ENCODE measurements at places on chromosomes 5 and 9.

DNA sequence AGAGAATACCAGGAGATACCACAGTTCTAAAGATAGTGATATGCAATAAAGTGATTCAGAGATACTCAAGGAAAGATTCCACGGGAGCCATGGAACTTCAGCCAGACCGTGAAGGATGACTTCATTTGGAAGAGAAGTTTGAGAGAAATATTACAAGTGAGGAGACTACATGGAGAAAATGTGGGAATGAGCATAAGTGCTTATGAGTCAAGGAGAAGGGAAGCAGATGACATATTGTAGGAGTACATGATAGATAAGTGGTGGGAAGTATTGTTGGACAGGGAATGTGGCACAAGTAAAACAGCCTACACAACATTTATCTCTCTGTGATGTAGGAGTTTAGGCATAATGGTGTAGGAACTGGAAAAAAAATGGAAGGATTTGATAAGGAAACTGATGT lies 122.1 kb upstream of the FBXL17 start:
- no peak for DNase-seq

DNA sequence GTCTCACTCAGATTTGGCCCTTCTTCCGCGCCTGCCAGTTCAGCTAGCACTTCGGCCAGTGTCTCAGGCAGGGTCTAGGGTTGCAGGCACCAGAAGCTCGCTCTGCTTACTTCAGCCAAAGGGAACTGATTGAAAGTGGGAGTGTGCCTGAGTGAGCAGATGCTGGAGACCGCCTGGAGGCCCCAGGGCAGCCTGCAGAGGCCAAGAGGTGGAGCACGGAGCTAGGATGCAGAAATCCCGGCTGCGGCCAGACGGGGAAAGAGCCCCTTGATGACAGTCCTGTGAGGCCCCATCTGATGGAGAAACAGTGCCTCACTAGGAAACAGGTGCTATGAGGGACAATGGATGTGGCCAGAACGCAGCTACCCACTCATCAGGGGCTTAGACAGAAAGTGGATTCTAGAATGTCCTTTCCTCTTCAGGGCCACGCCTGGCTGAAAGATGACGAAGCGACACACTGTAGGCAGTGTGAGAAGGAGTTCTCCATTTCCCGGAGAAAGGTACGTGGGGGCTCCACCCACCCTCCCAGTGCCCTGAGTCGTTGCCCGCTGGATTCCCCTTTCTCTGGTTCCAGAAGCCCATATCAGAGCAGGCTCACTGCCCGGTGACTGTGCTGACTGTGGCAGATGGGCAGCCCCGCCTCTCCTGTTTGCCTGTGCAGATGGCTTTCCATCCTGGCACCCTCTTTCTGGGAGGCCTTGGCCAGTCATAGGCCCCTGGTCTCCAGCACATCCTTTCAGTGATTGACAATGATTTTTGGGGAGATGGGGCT lies 16.1 kb downstream of the HNRNPH1 start:
- DNase-seq, result no peak

- DNase-seq, result no peak
Observed at GRCh38 chr9:35905912-35906679, at the start of gene HRCT1. HRCT1 (plus strand) TSS chr9:35906202; CDS start chr9:35906288, 86 bp downstream.

DNA sequence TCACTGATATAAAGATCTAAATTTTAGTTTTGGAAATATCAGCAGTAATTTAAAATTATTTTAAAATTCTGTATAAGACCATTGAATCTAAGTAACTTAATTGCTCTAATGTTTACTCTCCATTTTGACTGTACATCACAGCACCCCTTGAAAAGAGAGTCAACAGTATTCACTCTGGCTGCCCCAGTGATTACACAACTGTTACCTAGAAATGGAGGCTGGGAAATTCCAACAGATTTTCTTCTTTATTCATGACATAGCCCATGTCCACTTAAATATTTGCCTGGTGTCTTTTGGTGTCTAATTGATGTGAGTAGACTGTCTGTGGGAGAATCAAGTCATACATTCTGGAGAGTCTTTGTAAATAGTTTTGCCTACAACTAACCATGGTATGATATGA lies 301.8 kb upstream of the CDH6 start:
- DNase-seq, result no peak

DNA sequence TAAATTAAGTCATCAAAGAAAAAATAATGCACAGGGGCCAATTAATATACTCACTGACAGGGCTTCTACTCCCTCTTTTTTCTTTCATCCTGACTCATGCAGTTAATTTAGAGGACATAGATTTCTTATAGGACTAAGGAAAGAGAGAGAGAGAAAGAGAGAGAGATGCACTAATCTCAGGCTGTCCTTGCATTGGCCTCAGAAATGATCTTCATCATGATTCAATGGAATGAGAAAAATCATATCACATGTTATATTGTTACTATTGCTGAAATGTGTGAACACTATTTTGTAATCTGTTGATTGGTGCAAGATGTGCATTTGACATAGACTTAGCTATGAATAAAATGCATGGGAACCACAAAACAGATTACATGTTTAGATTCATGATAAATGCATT lies 608.3 kb upstream of the NUDT12 start:
- no peak for DNase-seq

DNA sequence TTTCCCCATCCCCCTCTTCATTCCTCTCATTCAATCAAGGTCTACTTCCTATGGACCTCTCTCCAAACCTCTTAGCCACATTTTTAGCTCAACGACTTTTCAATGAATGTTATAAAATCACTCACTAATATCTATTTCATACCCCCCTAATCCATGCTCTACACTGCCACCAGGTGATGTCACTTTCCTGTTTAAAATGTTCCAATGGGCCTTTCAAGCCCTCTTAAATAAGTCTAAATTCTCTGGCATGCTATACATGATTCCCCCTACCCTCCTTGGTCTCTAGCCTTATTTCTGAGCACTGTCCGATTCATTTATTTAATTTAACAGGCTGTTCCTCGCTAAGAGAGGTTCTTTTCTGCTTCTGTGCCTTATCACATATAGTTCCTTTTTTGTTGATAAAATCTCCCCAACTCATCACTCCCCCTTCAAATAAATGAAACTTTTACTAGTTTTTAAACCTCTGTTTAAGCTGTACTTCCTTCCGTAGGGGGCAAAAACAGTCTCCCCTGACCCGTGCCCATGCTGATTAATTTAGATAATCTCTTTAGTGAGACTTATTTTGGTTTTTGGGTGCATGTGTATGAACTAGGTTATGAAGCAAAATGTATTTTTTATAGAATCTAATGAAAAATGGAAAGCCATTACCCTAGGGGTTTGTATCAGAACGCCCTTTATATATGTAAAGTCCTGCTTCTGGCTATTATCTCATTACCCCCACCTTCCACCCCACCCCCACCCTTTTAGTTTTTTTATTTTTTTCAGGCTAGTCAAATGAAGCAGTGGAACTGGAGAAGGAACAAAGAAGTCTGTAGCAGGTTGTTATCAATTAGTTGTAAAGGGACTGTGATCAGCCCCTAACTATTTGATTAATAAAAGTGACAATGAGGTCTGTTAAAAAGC lies 9.0 kb downstream of the ABHD17B start:
- DNase-seq, result no peak

GRCh38 chr9:18798106-18798505 lies 234.9 kb downstream of the SAXO1 start:
- DNase-seq, result no peak

DNA sequence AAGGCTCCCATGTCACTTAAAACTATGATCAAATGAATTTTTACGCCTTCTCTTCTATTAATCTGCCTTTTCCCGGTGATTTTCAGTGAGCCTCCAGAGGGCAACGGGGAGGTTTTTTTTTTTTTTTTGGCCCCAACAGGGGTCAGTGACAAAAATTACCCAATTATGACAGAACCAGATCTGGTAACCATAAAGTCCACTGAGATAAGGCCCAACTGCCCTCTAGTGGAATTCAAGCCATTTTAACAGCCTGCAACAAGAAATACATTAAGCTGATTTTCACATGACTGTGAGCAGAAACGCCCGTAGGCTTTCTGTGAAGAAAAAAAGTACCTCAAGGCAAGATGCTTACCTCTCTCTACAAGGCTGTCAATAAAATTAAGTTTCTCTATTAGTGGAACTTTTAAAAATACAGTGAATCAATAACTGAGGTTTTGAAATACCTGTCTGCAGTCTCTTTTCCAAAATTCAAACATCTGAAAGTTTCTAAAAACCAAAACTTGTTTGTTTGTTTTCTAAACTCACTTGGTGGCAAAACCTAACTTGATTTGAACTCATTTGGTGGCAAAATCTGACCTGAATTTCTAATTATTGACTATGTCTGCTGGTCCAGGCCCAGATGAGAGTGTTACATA lies 49.7 kb upstream of the FST start:
- DNase-seq, result no peak

DNA sequence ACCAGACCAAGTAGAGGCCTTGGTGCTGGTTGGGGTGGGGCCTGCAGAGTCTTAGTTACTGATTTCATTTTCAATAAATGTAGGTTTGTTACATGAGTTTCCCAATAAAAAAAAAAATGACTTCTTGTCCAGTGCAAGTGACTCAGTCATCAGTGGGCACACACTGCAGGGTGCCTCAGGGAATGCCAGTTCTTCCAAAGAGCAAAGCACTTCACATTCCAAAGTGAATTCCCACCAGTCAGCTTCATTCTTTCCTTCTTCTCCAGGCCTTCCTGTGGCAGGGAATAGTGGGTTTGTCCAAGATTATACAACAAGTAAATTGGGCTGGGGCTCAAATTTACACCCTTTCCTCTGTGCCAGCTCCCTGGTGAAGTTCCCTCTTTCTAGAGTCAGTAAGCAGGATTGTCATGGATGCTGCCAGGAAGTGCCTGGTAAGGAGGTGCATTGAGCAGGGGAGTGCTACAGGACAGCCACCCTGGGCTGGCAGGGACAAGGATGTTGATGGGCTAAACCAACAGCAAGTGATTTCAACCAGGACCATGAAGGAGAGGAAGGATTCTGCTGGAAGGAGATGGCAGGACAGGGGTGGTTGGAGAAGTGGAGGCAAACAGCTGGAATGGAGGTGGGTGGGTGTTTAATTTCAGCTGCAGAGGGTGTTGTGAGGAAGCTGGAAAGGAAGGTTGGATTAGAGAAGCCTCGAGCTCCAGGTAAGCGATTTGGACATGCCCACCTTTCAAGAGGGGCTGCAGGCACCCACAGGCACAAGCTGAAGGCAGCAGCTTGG lies 3.7 kb upstream of the B4GALT7 start:
- no peak for DNase-seq

GRCh38 chr5:135680713-135681112 lies 101.9 kb upstream of the CXCL14 start:
- DNase-seq, result no peak

DNA sequence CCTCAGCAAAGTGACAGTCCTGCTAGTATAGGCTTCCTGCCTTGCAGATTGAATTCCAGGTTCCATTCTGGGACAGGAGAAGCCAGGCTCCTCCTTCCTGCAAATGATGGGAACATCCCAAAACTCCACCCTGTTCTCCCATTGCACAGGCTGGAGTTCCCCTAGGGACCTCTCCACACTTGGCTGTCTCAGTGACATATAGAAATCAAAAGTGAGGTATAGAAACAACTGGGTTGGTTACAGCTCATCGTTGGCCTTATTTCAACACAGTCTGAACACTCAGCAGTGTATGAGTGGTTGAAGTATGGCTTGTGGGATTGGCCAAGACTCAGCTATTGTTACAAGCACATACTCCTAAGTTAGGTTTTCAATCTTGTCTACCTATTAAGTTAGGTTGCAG lies 157.8 kb upstream of the FTMT start:
- DNase-seq, result no peak

DNA sequence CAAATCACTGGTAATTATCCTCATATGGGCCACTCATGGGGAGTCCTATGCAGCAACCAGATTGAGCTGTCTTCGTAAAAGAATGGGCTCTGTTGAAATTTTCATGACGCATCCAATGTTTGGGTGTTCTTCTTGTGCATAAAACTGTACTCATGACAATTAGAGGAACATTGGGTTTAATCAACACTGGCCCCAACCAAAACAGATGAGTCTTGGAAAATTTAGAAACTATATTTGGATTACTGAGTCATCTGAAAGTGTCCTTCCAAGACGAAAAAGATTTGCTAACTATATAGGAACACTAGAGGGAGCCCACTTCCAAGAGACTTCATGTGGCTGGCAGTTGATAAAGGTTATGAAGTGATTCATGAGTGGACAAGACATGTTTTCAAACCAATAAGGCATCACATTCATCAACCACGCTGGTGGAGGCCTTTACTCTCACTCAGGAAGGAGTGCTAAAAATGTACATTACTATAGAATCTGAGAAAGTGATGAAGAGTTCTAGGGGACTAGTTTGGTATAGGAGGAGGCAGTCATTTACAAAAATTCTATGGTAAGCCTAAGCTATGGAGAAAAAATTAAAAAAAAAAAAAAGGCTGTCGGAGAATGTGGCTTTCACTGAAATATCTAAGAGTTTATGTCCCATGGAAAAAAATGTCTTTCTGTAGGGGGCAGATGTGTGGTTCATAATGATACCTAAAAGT lies 313.5 kb downstream of the PRDM9 start:
- no peak for DNase-seq

GRCh38 chr9:132185073-132186009 lies 23.5 kb downstream of the NTNG2 start:
- DNase-seq, result no peak

DNA sequence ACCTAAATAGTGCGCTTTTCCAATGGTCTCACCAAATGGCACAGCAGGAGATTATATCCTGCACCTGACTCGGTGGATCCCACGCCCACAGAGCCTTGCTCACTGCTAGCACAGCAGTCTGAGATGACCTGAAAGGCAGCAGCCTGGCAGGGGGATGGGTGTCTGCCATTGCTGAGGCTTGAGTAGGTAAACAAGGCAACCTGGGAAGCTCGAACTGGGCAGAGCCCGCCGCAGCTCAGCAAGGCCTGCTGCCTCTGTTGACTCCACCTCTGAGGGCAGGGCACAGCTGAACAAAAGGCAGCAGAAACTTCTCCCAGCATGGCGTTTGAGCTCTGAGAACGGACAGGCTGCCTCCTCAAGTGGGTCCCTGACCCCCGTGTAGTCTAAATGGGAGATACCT lies 18.1 kb upstream of the ABLIM3 start:
- DNase-seq, result no peak

- no peak for DNase-seq
Observed at GRCh38 chr9:135468854-135469521, 10.6 kb upstream of the PPP1R26 start.

DNA sequence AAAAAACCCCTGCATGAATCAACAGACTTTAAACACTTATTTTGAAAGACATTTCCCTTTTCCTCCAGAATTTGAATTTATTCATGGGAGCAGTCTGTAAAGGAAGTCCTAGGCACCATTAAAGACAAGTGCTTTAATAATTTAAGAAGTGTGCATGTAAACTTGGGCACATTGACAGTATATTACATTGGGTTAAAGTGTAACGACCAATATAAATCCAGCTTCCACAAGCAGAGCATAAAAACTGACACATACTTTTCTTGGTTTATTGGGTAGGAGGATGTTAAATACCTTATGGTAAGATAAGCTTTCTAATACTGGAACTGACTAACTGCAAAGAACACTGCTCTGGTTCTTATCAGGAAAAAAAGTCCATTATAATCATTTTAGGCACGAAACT lies 1.2 kb upstream of the ENTREP1 start:
- no peak for DNase-seq

GRCh38 chr5:140303966-140304365 lies 1.1 kb upstream of the PFDN1 start:
- no peak for DNase-seq

GRCh38 chr9:95103281-95103771 lies 214.2 kb downstream of the FANCC start:
- DNase-seq, result no peak

- no peak for DNase-seq
Observed at GRCh38 chr5:122263352-122264030, 48.5 kb upstream of the SNCAIP start.

- no peak for DNase-seq
Observed at GRCh38 chr5:57736716-57737115, 254.1 kb upstream of the ACTBL2 start.

GRCh38 chr9:92722386-92723298 lies 42.0 kb downstream of the BICD2 start:
- DNase-seq, result no peak

Measured in NCI-H187 treated with DMSO at 0.1 percent for 48 hours (cell line).